ENCODE measurements at places on chromosomes 6 and 20.

DNA sequence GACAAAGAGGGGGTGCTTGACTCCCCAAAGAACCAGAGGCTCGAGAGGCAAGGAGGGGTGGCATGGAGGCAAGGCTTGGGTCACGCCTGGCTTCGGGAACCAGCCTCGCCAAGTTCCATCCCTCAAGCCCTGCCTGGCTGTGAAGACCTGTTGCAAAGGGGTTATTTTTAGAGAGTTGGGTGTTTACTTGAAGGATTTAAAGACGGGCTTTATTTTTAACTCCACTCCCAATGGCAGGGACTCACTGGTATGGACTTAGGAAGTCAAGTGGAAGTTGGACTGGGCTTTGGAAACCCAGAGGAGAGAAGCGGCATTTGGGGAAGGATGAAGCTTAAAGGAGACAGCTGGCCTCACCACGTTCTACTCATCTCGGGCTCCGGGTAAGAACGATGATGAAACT lies 43.1 kb downstream of the JPH2 start:
- no peak for DNase-seq

- peak; percentile 77 for DNase-seq
Measured at GRCh38 chr6:147131532-147132128, 72.6 kb upstream of the STXBP5 start.

DNA sequence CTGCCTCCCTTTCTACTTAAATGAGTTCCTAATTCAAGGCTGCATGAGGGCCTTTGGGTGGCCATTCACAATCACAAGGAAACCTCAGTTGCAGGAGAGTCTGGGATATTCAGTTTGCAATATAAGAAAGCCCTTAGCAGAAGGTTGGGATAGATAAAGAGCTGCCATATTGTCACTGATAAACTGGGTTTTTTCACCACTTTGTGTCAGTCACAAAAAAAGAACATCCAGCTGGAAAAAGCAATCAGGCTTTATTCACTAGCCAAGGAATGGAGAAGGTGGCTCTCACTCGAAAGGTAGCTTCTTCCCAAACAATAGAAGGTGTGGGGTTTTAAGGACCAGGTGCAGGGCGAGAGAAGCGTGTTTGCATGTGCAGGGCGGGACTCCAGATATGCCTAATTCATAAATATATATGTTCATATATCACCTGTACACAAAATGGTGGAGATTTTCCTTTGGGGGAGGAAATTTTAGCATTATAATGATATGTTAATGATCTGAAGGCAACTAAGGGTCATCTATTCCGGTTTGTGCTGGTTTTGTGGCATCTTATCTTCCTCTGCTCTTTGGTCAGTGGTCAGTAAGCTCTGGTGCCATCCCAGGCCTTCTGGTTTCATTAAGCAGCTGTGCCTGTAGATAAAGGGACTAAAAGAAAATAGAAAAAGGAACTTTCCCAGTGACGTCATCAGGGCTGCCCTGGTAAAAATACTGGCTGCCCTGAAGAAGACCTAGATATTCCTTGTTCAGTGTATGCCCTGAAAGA lies 97.1 kb upstream of the IYD start:
- DNase-seq: no peak

DNA sequence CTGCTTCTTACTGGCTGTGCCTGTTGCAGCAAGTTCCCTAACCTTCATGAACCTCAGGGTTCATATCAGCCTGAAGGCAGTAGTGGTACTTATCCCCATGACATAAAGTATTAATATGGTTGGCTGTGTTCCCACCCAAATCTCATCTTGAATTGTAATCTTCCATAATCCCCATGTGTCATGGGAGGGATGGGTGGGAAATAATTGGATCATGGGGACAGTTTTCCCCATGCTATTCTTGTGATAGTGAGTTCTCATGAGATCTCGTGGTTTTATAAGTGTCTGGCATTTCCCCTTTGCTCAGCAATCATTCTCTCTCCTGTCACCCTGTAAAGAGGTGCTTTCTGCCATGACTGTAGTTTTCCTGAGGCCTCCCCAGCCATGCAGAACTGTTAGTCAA lies 61.8 kb downstream of the FAM229B start:
- DNase-seq: no peak

GRCh38 chr6:155077784-155078183 lies 82.7 kb downstream of the TIAM2 start:
- DNase-seq: no peak

DNA sequence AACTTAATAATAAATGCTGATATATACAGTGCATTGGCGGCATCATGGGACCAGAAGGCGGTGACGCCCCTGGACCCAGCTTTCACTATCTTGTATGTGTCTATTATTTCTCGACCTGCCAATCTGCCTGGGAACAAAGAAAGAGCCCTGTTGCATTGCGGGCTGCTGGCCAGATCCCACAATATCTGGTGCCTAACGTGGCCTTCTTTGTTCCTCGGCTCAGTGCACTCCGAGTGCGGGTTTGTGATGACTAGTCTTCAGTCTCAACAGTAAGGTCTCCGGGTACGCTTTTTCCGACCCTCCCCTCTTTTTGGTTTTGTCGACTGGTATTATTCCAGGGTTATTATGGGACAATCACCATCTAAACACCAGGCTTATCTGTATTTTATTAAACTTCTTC lies 291.5 kb downstream of the TBC1D32 start:
- no peak for DNase-seq

GRCh38 chr6:157240059-157240959 lies 83.0 kb downstream of the TMEM242 start:
- no peak for DNase-seq

GRCh38 chr6:4942673-4943009 lies 61.2 kb downstream of the RPP40 start:
- DNase-seq: no peak

- DNase-seq: no peak
Measured at GRCh38 chr20:46228670-46229069, 79.6 kb downstream of the CDH22 start.

DNA sequence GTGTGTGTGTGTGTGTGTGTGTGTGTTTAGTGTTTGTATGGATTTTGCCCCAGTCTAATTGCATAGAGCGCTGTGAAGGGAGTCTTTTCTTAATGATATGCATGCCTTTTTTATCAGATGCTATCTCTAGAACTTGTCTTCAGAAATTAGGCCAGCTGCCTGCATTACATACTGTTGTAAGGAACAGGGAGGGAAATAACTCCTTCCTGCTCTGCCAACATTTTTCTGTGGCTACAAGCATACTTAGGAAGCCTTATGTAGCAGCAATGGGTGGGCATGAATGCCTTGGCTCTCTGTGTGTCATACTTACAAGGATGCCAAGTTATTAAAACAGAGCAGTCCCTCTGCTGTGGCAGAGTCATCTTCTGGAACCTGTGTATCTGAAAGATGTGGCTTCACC lies 8.0 kb upstream of the COL21A1 start:
- no peak for DNase-seq

DNA sequence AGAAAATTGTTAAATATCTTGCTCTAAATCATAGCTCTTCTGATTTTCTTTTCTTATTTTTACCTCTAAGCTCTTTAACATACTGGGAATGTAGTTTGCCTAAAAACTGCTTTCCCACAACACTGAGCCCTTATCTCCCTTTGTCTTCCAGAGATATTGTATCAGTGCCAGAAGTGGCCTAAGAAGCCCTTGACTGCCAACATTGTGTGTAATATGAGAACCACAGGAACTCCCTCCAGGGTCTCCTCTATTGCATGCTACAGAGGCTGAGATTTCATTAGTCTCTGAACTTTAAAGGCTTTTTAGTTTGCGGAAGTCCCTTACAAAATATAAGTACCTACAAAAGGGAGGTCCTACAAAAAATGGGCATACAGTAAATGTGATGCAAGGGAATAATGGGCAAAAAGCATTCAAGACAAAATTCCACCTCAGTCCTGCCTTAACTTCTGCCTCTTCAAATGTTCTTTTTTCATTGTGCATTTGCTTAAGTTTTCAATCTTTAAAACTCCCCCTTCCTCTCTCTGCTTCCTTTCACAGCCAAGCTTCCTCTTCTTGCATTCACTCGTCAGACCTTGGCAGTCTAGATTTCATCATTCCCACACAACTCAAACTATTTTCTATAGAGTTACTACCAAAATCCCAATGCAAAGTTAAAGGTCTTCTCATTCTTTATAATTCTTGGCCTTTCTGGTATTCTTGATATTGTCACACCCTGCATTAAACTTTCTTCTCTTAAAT lies 76.5 kb downstream of the ADGRG6 start:
- DNase-seq: no peak

DNA sequence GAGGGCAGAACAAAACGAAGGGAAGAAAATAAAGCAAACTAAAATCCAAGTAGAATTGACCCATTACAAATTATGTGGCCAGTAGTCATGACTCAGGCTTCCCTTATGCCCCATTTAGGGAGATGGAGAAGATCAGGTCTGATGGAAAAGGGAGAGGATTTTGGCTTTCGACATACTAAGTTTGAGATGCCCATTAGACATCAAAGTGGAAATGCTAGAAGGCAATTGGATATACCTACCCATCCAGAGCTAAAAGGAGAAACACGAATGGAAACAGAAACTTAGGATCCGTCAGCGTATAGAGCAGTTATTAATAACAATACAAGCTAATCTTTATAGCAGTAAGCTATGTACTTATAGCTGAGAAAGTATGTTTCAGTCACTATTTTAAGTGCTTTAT lies 4.8 kb downstream of the TRPC4AP start:
- no peak for DNase-seq

- no peak for DNase-seq
Measured at GRCh38 chr20:46204594-46205186, 86.6 kb downstream of the CD40 start.

Data from HL-60 (cell line).